Endothelial cell (in vitro differentiated cells): ENCODE measurements at places on chromosomes 2 and 18.

DNA sequence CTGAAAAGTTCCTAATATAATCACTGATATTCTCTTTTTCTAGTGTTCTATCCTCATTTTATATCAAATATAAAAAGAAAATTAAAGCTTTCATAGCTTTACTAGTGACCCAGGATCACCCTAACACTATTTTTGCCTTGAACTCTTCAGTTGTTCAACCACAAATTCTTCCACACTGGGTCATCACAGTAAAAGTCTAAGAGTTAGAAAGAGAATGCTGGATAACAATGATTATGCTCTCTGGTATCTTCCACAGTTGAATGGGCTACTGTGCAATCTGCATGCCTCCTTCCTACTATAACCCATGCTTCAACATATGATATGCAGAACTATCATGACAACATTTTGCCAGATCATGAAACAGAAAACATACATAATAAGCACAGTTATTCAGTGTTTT is 32.3 kb downstream of the CHN1 start:
- no peak for DNase-seq

DNA sequence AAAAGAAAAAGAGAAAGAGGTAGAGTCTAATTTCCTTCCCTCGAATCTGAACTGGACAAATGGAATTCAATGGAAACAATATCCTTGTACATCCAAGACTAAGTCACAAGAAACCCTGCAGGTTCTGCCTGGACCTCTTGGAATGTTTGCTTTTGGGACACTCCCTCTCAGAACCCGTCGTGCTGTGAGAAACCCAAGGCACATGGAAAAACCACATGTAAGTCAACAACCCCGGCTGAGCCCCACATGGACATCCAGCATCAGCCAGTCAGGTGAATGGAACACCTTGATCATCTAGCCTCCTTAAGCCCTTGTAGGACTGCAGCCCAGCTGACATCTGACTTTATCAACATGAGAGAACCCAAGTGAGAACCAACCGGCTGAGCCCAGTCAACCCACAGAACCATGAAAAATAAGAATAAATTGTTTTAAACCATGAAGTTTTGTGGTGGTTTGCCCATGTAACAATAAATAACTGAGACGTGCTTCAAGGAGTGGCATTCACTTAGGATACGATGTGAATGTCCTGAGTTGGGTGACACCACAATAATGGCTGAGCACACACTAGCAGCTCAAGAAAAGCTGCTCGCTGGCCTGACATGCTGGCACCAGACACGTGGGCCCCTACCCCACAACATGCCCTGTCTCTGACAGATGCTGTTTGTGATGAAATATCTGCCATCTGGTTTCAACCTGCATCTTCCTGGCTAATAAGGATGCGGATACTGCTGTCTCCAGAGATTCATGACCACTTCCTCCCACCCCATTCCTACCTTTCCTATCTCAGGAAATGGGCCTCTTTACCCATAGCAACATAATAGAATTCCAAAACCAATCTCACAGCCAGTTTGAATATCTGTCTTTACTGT is 28.8 kb downstream of the PKDCC start:
- DNase-seq = no peak

- DNase-seq = no peak
These were observed 49.4 kb downstream of the CAVIN2 start for GRCh38 chr2:191797500-191797899.

DNA sequence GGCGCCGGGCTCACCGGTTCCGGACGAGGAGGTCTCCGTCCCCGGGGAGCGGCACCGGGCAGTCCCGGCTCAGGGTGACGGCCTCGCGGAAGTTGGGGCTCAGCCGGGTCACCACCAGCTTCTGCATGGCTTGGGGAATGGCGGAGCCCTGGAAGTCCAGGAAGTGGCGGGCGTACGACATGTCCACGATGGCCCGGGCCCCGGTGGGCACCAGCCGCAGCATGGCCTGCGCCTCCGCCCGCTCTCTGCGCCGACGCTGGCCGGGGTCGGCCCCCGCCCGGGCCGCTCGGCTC is 157 bp downstream of the PTGR3 start:
- no peak for DNase-seq

- no peak for DNase-seq
These were observed 329.8 kb downstream of the PTPRM start for GRCh38 chr18:7896805-7897518.

DNA sequence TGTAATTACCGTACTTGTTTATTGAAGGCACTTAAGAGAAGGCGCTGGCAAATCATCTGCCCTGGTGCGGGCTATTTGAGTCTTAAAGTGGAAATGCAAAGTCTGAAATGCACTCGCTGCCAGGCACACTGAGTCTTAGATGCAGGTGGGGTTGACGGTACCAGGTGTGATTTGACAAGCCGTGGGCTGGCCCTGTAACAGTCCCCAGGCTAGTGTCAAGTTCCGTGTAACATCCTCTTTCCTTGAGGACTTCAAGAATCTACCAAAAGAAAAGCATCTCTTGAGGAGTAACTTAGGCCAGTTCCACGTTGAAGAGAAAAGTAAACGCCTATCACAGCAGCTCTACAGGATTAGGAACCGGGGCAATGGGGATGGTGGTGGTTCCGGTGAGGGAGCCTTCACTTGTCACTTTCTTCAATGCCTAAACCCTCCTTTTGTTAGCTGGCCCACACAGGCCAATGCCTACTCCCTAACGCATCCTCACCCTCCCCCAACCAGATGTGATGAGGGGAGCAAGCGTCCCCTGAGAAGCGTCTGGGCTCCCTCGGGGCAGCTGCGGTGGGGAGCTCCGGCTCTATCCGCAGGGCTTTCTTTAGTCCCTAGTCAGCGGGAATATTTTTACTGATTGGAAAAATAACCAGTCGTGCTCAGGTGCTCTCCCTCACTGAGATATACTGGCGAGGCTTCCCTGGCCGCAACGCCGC is 1.5 kb upstream of the UGP2 start:
- DNase-seq = no peak

- DNase-seq = no peak
These were observed 49.5 kb downstream of the TIMM21 start for GRCh38 chr18:74197705-74198341.

DNA sequence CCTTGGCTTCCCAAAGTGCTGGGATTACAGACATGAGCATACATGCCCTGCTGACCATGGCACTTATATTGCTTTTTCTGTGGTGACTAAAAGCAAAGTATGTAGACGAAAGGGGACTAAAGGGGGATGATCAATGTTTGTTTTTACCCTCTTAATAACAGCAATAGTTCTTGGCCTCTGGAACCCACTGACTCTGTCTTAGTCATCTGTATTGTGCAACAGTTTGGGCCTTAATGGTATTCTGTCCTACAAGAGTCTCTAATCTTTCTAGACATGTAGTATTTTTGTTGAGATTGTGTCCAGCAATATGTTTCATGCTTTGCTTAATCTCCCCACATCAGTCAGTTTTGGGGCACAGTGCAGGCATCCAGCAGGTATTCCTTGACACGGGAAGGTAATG is 359.9 kb upstream of the FANCL start:
- no peak for DNase-seq

DNA sequence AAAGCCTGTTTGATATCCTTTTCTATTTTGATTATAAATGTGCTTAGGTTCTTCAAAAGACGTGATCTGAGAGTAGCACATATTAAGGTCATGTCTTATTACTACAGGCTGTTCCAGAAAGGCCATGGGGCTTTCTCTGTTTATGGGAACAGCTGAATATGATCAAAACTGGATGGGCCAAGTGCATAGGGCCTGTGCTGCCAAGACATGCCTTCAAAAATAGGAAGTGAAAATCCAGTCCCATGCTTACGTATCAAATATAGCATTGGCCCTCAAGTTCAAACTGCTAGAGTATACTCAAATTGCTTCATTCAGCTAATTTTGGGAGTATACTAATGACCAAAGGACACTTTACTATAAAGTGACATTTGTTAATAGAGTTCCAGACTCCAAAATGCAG is 24.1 kb downstream of the SLC25A52 start:
- DNase-seq = no peak

DNA sequence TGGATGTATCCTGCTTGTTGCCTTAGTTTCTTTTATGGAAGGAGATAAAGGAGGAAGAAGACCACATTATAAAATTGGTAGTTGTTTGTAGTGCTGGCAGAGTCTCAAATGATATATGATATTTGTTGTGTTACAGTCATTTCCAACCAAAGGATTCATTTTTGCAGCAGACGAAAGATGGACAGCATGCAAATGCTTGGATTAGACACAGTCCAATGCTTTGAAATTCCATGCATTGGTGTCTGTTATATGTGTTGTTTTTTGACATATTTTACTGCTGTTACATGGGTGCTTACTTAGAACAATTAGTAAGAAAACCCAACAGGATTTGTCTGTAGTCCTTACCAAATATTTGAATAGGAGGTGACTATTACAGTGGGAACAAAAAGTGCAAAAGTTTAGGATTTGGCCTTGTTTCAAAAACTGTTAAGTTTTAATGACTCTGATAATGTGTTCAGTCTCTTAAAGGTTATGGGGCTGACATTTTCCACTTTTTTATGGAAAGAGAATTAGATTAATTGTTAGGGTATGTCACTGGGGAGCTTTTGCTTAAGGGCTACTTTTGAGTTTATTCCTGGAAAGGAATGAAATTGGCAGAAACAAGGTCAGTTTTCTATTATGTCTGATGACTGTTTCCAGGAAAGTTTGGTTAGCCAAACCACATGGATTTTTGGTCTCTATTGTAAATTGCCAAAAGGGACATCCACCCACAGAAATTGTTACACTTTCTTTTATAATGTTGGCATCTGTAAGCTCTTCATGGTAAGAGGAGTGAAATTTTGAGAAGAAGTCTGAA is 229.4 kb upstream of the MMADHC start:
- DNase-seq = no peak

- no peak for DNase-seq
These were observed 1.6 kb upstream of the MTA3 start for GRCh38 chr2:42566837-42567321.

DNA sequence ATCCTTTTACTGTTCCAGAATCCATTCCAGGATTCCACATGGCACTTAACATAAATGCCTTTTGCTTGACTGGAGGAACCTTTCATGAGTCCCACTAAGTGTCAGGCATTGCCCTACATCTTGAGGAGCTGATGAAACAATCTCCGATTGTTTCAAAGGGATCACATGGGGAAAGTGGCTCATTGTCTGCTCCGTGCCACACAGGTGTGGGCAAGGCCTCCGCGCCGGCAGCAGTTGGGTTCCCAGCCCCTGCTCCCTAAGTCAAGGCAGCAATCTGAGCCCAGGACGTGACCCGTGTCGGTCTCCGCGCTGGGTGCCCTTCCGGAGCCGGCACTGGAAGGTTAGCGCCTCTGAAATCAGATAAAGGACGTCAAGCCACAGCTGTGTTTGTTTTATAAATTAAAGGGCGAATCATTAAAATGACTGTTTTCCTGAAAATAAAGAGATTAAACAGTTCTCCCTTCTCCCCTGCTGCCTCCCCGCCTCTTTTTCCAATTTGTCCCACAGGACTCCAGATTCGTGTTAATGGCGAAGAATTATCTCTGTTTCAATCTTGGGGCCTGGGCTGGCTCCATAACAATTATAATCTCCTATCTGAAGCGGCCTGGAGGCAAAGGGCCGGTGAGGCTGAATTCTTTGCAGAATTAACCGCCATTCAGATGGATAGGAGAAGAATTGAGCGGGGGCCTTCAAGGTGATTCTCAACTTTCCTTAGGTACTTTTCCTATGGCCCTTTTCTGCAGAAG is 84.3 kb upstream of the FZD7 start:
- no peak for DNase-seq

DNA sequence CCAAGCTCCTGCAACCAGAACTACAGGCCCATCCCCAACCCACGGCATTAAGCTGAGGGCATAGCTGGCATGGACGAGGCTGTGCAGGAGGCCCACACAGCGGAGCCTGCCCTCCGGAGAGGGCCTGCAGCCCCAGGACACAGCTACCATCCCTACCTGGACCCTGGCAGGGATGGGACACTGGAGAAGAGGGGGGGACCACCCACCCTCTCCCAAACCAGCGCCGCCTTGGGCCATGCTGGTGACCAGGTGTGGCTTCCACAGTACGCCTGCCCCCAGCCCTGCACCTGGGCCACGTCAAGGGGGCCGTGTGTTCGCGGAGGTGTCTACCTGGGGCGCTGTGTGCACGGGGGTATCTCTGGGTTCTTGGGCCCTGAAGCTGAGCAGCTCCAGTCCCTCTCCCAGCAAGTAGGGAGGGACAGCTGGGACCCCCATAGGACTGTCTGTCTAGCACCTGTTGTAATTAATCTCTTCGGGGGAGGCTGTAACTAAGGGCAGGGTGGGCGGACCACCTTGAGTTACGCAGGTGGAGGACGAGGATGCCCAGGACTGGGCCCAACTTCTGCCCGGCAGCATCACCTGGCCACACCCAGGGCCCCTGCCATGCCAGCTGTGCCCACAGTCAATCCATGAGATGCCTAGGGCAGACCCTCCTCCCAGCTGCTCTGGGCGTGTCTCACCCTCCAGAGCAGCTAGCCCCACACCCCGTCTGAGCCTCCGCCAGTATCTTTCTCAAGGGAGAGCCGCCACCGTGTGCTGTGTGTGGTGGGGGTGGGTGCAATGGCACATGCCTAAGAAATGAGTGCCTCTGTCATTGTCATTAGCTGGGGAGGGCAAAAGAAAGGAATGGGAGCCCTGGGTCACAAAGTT is 18.3 kb downstream of the HS6ST1 start:
- DNase-seq = no peak

GRCh38 chr2:19355416-19355821 is 3.0 kb downstream of the OSR1 start:
- DNase-seq = no peak

DNA sequence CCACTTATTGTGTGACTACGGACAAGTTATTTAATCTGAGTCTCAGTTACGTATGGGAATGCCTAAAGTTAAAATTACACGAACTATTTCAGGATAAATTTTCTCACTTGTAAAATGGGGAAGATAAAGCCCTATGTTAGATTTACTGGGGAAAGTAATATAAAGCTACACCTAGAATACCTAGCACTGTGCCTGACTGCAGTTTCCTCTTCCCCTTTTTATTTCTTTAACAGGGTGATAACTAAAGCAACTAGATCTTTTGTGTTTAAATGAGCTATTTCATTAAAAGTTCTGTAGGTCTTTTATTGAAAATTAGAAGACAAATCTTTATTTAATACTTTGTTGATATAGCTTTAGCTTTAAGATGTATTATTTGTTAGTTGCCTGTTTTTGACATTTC is 5.0 kb downstream of the B3GNT2 start:
- DNase-seq = no peak

- DNase-seq = no peak
These were observed 214.8 kb downstream of the IKZF2 start for GRCh38 chr2:212936572-212936971.

- no peak for DNase-seq
These were observed 4.3 kb downstream of the IGFBP5 start for GRCh38 chr2:216690853-216691741.

DNA sequence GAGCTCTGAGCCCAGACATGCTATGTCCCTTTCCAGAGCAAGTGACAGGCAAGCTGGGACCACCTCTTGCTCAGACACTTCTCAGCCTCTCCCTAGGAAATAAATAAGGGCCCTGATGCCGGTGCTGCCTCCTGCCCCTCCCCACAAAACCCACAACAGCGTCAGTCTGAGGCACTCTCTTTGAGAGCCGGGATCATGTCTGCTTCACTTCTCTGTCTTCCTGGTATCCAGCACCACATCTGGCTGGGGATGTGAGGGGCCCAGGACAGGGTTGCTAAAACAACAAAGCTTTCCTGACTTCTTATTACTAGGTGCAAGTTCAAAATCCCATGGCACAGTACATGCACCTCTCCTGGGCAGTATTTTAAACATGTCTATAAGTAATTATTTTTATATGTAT is 103.9 kb upstream of the GLI2 start:
- DNase-seq = no peak

- DNase-seq = no peak
These were observed 315.5 kb upstream of the MYT1L start for GRCh38 chr2:2646433-2647051.

- no peak for DNase-seq
These were observed 170.0 kb downstream of the CELF4 start for GRCh38 chr18:37395631-37396030.
